ENCODE measurements at places on chromosomes 7 and 10.

GRCh38 chr10:89593043-89593442, 52.0 kb downstream of the PANK1 start:
- no peak for DNase-seq

DNA sequence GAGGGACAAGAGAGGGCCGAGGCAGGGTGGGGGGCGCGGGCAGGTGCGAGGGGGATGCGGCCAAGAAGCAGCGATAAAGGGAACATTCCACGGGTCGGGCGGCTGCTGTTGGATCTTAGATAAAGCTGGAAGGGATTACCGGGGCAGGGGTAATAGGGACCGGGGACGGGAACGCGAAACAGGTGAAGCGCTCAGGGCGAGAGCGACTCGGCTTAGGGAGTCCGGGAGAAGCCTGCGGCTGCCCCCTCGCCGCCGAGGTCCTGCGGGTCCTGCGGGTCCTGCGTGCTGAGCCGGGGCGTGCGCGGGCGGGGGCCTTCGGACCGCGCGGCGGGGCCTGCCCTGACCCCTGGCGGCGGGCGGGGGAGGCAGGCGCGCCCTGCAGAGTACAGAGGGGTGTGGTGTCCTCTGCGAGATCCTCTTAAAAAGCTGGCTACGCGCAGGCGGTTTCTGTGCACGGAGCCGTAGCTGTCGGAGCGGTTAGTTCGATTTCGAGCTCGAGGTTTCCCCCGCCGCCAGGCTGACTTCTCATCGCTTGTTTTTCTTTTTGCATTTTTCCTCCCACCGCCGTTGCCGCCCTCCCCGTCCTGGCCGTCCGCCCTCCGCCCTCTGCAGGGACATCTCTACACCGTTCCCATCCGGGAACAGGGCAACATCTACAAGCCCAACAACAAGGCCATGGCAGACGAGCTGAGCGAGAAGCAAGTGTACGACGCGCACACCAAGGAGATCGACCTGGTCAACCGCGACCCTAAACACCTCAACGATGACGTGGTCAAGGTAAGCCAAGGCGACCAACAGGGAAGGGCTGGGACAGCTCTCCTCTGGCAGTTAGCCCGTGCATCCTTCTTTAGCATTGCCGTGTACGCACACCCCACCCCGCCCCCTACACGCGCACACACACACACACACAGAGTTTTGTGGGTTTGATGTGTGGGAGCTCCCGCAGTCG, 1.4 kb downstream of the CAV1 start:
- DNase-seq: peak; percentile 61

DNA sequence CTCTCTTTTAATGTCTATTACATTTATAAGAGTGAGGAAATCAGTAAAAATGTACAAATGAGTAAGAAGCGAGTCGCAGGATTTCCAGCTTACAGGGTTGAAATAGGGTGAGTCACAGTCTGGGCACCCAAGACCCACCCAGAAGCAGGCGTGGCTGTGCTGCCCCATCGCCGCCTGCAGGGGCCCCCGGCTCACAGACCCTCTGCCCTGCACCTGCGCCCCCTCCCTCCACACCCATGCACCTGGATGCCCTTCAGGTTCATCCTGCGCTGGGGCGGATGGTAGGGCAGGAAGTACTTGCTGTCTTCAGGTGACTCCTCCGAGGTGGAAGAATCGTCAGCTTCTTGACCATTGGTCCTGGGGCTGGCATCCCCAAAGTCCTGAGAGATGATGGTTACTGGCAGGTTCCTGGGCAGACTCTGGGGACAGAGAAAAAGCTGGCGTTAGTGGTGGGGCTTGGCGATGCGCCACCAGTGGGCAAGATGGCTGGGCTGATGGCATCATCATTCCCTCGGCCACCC, 90.2 kb upstream of the GNA12 start:
- DNase-seq: no peak

DNA sequence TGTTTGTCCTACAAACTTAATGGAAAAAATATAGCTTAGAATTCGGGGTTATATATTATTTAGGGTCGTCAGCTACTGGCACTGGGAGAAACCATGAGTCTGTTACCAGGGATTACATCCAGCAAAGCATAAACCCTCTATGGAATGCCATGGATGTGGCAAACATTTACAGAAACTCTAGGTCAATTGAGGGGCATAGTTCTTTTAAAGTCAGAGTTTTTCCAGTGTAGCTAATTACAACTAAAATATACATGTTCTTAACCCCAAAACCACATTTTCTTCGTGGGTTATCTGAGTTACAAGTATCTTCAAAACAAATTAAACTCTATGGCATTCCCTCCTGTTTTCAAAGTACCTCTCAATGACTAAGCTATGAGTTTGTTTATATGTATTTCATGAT, 99.3 kb upstream of the THSD7A start:
- no peak for DNase-seq

DNA sequence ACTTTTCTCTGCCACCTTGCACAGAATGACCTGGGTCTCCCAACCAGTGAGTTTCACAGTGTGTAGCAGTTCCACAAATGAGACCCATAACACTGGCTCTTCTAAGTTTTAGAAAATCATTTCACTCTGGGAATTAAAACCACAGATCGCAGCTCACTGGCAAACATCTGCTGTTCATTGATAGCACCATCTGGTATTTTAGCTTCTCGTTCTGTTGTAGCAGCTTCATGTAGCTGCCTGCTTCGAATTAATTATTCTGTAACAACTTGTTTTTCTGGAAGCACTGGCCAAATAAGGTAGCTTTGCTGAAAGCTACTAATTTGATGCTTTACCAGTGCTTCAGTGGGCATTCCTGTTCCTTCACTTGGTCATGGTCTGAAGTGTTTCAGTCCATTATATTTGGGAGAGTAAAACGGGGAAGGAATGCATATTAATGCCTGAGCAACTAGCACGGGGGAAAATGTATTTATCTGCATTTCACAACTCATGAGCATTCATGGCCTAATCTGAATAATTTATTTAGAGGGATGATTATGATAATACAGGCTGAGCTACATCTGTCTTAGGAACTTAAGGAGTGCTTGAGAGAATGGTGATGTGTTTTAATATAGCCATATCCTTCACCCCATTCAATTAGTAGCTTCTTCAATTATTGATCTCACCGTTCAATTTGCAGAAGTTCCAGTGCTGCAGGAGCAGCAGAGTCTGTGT, 447.4 kb downstream of the XPNPEP1 start:
- no peak for DNase-seq

GRCh38 chr7:54689394-54690049, 69.5 kb downstream of the SEC61G start:
- DNase-seq: no peak

DNA sequence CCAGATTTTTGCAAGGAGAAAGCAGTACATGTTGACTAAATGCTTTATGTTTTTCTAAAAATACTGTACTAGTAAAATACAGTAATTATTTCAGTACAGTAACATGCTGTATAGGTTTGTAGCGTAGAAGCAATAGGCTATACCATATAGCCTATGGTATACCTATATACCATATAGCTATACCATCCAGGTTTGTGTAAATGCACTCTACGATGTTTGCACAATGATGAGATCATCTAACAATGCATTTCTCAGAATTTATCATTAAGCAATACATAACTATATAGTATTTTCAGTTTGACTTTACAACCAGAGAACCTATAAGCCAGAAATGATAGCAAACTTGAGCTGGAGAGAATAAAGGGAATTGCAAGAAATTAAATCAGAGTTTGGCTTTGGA, 109.7 kb upstream of the DNAJB12 start:
- DNase-seq: no peak

- DNase-seq: peak; percentile 2
Measured at GRCh38 chr7:113087071-113087998, 708 bp upstream of the GPR85 start.

DNA sequence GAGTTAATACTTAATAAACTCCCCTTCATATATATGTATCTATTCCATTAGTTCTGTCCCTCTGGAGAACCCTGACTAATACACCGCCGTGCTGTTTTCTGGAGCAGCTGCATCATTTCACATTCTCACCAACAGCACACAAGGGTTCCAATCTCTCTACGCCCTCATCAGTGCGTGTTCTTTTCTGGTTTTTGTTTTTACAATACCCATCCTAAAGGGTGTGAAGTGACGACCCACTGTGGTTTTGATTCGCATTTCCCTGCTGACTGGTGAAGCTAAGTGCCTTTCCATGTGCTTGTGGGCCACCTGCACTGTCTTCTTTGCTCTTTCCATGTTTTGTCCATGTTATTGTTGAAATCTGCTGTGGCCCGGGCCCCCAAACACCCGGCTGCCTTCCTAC, 11.0 kb upstream of the INSIG1 start:
- no peak for DNase-seq

All from CD4-positive, alpha-beta T cell treated with Interleukin-15 for 4 hours (primary cell).